ENCODE measurements at places on chromosomes 7 and 10. TPM values are rescaled to one million over a fixed set of nuclear protein-coding genes. Genes with fewer than 3 reads are reported as not detected.

The PDE6C gene
- total RNA-seq, result not detected

The CHN2 gene
- total RNA-seq, result 4.1 TPM

The FRMPD2 gene
- not detected for total RNA-seq

The DDX56 gene
- 148 TPM for total RNA-seq

The UCMA gene
- total RNA-seq, result not detected

The CTAGE4 gene
- 1.8 TPM for total RNA-seq

The FAM25G gene
- total RNA-seq, result not detected

The LIPK gene
- total RNA-seq, result not detected

The RSPH10B gene
- not detected for total RNA-seq

All from CD8-positive, alpha-beta memory T cell (primary cell).